Activated gamma-delta T cell (primary cell): ENCODE measurements at places on chromosomes 4 and X.

GRCh38 chr4:110484029-110484428 is 8.1 kb downstream of the ENPEP start:
- DNase-seq, result no peak

- DNase-seq, result no peak
Observed at GRCh38 chrX:24025741-24026403, 1.1 kb downstream of the KLHL15 start.

- DNase-seq, result no peak
Observed at GRCh38 chr4:1727117-1728031, 6.1 kb downstream of the TACC3 start.

- DNase-seq, result peak; percentile 15
Observed at GRCh38 chr4:164977243-164978164, at the start of gene TRIM61. TRIM61 (minus strand) TSS chr4:164977657; CDS start chr4:164970002, 7,655 bp downstream.

DNA sequence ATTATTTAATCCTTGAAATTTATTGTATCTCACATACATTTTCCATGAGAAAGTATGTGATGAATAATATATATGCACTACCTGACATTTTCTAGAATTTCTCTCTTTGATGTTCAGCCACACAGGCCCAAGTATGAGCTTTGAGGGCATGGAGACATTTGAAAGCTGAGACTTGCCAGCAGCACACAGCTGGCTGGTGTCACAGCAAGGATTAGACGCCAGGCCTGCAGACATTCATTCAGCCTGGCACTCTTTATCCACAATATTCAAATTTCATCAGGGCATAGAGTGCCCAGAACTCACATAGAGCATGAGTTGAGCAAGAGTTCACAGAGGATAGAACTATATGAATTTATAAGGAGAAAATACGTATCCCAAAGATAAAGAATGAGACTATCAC is 74.0 kb downstream of the GRIA2 start:
- no peak for DNase-seq

GRCh38 chr4:184318852-184319251 is 101.2 kb upstream of the ENPP6 start:
- no peak for DNase-seq

DNA sequence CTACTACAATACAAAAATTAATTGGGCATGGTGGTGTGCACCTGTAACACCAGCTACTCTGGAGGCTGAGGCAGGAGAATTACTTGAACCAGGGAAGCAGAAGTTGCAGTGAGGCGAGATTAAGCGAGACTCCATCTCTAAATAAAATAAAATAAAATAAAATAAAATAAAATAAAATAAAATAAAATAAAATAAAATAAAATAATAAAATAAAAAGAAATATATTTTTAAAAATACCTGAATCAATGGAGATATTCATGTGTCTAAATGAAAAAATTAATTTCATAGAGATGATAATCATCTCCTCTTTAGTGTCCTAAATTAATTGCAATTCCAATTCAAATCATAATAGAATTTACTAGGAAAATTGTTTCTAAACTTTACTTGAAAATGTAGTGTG is 406.1 kb upstream of the POU3F4 start:
- DNase-seq, result no peak

DNA sequence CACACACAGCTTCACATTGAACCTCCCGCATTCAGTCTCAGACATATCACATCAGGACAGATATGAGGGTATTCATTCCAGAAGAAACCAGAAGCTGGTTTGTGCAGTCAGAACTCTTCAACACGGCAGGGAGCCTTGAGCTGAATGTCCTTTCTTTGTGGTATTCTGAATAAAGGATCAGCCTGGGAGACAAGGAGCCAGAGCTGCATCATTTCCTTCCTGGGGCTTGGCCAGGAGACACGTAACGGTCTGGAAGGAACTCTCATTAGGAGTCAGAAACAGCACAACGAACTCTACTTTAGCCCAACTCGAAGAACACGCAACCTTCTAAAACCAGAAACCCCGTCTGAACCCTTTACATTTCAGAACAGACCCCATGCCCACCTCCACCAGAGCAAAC is 46.4 kb downstream of the KDR start:
- DNase-seq, result no peak

- DNase-seq, result no peak
Observed at GRCh38 chr4:148790691-148791090, 348.5 kb upstream of the NR3C2 start.

GRCh38 chr4:38894322-38894982 is 26.8 kb downstream of the FAM114A1 start:
- DNase-seq, result no peak

- no peak for DNase-seq
Observed at GRCh38 chrX:110966839-110967238, 129.2 kb upstream of the PAK3 start.
